Heart left ventricle (tissue), 16 donors: ENCODE measurements at places on chromosomes 1 and 21.

DNA sequence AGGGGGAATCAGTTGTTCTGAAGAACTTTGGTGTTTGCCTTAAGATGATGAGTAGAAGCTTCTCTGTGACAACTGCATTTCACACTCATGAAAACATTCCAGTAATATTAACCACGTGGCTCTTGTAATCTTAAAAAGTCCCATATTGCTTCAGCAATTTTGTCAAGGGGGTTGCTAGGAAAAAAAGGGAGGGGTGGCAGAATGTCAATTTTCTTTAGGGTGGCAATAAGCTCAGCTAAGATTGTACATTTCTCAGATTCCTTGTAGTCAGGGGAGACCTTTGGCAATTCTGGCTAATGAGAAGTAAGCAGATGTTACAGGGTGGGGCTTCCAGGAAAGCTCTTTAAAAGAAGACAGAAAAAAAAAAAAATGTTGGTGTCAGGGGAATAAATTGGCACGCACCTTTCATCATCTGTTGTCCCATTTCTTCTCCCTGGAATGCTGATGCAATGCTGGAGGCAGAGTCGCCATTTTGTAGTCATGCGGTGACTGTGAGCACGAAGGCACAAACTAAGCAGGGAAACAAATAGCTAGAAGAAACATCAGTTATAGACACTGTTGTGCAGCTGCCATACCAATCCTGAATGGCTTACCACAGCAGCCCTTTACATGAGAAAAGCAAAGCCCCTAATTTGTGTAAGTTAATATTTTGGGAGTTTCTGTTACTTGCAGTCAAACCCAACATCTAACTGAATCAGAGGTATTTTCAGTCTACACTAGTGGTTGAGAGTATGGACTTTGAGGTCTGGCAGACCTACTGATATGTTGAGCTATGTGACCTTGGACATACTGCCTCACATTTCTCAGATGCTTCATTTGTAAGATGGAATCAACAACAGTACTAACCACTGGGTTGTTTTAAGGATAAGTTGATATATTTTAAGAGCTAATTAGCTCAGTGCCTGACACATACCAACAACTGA is 56.1 kb upstream of the MRPS6 start:
- no peak for DNase-seq

- no peak for DNase-seq
Observed at GRCh38 chr1:89309828-89310227, 37.2 kb upstream of the GBP5 start.

GRCh38 chr1:172960454-172961208 is 90.1 kb downstream of the TNFSF18 start:
- no peak for DNase-seq

DNA sequence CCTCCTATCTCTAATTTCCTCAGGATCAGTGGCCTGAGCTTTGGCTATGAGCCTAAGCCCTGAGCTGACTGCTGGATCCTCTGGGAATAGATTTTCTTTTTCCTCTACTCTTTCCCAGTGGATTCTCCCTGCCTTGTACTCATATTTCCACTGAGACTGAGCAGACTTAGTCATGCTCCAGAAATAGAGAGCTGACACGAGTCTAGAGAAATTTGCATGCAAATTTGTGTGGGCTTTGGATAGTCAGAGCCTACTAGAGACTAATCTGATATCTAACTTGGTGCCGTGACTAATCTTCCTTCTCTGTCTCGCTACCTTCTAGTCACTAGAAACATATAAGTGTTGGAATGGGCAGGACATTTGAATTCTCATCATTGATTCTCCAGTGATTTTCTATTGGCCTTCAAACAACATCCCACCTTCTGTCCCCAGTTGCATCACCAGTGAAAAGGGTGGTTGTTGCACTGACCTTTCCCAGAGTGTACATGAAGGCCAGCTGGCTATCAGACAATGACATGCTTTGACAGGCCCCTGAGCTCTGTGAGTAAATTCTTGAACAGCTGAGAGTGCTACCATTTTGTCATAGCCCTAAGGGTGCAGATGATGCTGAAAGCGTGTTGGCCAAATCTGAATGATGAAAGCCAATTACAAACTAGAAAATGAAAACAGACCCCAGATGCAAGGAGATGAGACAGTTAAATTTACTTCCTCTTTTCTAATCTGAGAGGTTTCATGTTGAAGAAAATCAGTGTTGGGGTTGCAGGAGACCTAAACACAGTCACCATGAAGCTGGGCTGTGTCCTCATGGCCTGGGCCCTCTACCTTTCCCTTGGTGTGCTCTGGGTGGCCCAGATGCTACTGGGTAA is at the start of gene FCRLA:
Gene FCRLA, plus strand, starts transcription at position 748 of the 866 bp plus-strand sequence. Its CDS starts 36 bp downstream, at position 784.
- DNase-seq: no peak

DNA sequence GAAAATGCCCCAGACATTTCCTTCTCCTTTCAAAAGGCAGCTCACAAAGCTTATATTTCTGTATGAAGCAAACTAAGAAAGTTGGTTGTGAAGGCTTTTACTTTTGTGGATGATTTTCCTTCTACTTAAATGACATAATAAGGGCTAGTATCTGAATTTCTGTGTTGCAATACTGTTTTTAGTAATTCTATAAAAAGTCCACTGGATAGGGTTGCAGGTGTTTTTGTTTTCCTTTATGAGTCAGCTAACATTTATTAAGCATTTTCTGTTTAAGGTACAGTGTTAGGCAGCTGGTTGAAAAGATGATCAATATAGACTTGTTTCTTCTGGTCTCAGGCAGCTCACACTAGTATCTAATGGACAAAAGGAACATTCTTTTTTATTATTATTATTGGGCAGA is 722.2 kb downstream of the RWDD3 start:
- DNase-seq: no peak

- DNase-seq: peak; percentile 59
Observed at GRCh38 chr1:17405898-17406759, 33.3 kb downstream of the RCC2 start.

DNA sequence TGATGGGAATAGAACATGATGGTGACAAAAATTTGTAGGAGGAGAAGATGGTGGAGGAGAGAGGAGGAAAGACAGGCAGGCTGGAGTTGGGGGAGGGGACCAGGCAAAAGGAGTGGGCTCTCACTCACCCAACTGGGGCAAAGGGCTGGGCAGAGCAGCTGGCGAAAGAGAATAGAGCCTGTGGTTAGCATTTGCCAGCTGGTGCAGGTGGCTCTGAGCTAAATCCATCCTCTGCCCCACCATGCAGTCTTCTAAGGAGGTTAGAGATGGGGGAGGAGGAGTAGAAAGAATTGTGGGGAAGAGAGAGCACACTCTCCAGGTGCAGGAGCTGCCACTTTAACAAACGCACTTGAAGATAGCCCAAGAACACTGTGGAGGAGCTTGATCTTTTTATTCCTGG is 27.6 kb upstream of the SLAMF1 start:
- DNase-seq: no peak

DNA sequence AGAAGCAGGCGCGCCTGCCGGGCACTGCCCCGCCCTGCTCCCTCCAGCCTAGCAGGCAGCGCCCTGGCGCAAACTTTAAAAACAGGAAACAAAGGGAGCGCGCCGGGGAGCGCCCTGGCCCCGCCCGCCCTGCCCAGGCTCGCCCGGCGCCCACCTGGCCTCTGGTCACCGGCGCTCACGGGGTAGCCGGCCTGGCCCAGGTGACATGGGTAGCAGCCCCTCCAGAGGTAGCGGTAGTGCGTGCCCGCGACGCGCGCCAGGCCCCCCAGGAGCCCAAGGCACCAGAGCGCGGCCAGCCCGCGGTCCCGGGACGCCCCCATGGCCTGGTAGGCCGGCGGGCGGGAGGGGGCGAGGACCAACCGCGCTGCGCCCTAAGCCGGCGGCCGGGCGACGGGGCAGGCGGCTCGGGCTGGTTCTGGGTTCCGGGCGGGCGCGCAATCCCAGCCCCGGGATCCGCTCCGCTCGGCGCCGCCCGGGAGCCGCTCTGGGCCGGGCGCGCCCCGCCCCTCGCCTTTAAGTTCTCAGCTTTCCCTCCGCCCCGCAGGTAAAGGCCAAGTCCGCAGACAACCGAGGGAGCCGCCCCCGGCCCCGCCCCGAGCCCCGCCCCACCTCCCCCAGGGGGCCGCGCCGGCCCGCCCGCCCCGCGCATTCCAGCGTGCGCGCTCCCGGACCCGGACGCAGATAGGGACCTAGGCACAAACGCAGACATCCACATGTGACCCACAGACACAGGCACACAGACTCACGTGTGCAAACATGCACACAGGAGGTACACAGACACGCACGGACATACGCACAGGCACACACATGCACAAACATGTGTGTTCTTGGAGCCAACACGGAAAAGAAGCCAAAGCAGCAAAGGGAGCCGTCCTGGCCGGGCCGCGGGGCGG is 76.7 kb downstream of the ARHGEF16 start:
- peak; percentile 77 for DNase-seq

- no peak for DNase-seq
Observed at GRCh38 chr21:31176080-31176551, 137.8 kb upstream of the KRTAP19-8 start.
